ENCODE measurements at places on chromosomes 2 and 18. TPM values are rescaled to one million over a fixed set of nuclear protein-coding genes. Genes with fewer than 3 reads are reported as not detected.

SLC40A1 gene
- 3.8 TPM for total RNA-seq

MYOM1 gene
- total RNA-seq = 0.11 TPM

GPC1 gene
- total RNA-seq = 215 TPM

UGT1A1 gene
- 0.88 TPM for total RNA-seq

HMSD gene
- 0.26 TPM for total RNA-seq

KCNK3 gene
- total RNA-seq = 1.4 TPM

IL18RAP gene
- not detected for total RNA-seq

TDRD15 gene
- not detected for total RNA-seq

ABCB11 gene
- total RNA-seq = 0.02 TPM

ALPI gene
- not detected for total RNA-seq

CD8A gene
- total RNA-seq = 0.34 TPM

KANSL1L gene
- total RNA-seq = 0.56 TPM

RGPD4 gene
- total RNA-seq = not detected

IL36B gene
- not detected for total RNA-seq

RAB17 gene
- total RNA-seq = 0.10 TPM

RGPD3 gene
- total RNA-seq = 0.13 TPM

LRRC30 gene
- total RNA-seq = not detected

SP9 gene
- total RNA-seq = 2.9 TPM

PROC gene
- 3.9 TPM for total RNA-seq

HADHB gene
- 100 TPM for total RNA-seq

SLC19A3 gene
- total RNA-seq = 3.4 TPM

TRIM43 gene
- 0.05 TPM for total RNA-seq

GTF2A1L gene
- total RNA-seq = not detected

UCN gene
- total RNA-seq = 2.2 TPM

TMEM169 gene
- total RNA-seq = 0.85 TPM

ZAP70 gene
- total RNA-seq = not detected

KRTCAP3 gene
- total RNA-seq = 1.4 TPM

WNT6 gene
- not detected for total RNA-seq

SP140 gene
- 0.24 TPM for total RNA-seq

PLEK gene
- not detected for total RNA-seq

COL4A4 gene
- total RNA-seq = 1.9 TPM

ANKRD30BL gene
- total RNA-seq = not detected

SRD5A2 gene
- total RNA-seq = 0.04 TPM

VWC2L gene
- total RNA-seq = not detected

APCDD1 gene
- total RNA-seq = not detected

C2orf81 gene
- total RNA-seq = 4.4 TPM

IL1A gene
- 0.05 TPM for total RNA-seq

TWIST2 gene
- 19.4 TPM for total RNA-seq

ST8SIA3 gene
- not detected for total RNA-seq

TBC1D8 gene
- 38.3 TPM for total RNA-seq

NT5C1B gene
- total RNA-seq = not detected

LTBP1 gene
- 29.1 TPM for total RNA-seq

CPLX4 gene
- not detected for total RNA-seq

ZBTB7C gene
- total RNA-seq = 0.05 TPM

POLE4 gene
- 150 TPM for total RNA-seq

SEC11C gene
- 59.3 TPM for total RNA-seq

DNAH6 gene
- total RNA-seq = 0.06 TPM

GALR1 gene
- total RNA-seq = not detected
